Panc1 (cell line): ENCODE measurements at places on chromosomes 7 and 10. TPM values are rescaled to one million over a fixed set of nuclear protein-coding genes. Genes with fewer than 3 reads are reported as not detected.

DNA sequence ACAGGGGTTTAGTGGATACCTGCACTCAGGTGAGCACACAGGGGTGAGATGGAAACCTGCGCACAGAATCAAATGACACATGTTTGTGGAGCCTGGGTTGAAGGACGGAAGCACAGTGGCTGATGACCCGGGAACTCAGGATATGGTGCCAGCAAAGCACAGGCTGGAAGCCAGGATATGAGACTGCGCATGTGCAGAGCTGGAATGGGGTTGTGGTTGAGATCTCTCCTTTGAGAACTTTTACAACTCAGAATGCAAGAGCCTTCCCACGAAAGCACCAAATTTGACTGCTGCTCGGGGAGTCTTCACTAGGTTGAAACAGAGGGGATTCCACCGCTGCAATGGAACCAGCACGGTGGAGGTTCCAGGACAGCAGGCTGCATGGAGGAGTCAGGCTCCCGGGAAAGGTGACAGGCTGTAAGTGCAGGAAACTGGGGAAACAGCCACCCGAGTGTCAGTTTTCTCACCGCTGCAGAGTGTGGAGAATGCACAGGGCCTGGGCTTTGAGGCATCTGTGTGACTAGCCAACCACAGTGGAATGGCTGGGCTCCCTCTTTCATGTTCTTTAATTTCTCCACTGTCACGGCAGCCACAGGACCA is 133.4 kb upstream of the TCERG1L start:
- no peak for DNase-seq

- DNase-seq: no peak
Observed at GRCh38 chr10:100890673-100891317, 22.0 kb upstream of the SLF2 start.

DNA sequence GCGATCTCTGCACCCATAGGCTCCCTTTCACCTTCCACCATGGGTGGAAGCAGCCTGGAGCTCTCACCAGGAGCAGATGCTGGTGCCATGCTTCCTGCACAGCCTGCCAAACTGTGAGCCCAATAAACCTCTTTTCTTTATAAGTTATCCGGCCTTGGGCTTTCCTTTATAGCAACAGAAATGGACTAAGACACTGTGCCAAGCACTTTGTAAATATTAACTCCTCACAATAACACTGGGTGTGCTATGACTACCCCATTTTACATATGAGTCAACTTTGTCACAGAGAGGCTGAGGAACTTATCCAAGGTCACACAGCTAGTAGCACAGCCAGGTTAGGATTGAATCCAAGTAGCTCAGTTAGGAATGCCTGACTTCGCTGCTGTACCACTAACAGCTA is 79.7 kb upstream of the KCNMA1 start:
- DNase-seq: no peak

- DNase-seq: no peak
Observed at GRCh38 chr10:99461230-99461629, 30.8 kb upstream of the GOT1 start.

DNA sequence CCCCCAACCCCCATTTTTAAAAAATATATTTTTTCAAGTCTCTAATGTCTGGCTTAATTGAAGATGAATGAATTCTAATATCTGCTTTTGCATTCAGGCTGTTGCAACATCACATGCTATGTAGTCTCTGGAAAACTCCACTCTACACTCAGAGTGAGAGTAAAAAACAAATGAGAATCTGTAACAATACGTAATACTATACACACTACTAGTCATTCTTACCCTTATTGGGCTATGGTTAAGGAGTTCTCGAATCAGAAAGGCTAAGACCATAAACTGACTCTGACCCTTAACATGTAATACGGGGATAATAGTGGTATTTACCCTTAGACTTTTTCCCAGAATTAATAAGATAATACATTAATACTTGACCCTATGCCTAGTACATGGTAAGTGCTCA is 42.9 kb upstream of the TMEM168 start:
- DNase-seq: no peak

DNA sequence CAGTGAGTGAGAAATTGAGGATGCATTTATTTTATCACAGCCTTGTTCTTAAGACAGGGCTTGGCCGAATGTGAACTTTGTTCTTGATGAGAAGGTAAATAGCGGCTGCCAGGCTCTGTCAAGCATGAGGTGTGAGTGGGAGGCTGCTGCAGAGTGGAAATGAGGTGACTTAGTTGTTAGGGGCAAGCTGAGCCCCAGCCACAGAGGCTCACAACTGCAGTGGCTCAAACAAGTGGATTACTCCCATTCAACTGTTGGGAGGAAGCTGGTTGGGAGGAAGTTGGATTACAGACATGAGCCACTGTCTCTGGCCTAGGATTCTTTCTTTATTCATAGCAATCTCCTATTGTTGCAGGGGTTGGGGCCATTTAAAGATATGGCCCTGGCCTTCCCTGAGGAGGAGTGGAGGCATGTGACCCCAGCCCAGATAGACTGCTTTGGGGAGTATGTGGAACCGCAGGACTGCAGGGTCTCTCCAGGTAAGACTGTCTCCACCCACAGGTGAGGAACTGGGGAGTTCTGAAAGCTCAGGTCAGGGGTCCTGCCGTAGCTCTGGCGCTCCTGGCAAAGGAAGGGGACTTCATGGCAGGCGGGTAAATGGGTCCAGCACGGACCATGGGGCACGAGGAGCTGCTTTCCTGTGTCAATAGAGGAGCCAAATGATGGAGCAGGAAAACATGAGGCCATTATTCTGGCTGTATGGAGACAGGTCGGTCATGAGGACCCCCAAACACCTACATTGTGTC is 7.1 kb downstream of the ZSCAN25 start:
- DNase-seq: no peak

DNA sequence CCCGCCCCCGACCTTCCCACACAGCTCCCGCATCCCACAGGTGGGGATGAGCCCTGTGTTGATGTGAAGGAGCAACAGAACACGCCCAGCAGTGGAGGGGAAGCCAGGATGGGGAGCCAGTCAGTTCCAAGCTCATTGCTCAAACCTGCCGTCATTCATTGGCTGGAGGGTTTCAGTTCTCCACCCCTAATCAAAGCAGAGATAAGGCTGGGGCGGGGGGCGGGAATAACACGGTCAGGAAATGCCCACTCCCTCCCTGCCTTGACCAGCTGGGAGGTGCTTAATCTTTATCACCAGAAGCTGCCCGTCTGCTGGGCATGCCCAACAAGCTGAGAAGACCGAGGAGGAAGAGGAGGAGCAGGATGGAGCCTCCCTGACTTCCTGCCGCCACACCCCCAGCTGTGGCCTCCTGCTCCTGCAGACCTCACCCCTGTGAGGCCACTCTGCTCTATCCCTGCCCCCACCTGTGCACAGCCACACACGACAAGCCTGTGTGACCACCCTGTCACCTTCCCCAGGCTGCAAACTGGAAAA is 265.1 kb downstream of the ZEB1 start:
- DNase-seq: no peak

GRCh38 chr10:69747179-69747578 is 54.5 kb upstream of the COL13A1 start:
- no peak for DNase-seq

DNA sequence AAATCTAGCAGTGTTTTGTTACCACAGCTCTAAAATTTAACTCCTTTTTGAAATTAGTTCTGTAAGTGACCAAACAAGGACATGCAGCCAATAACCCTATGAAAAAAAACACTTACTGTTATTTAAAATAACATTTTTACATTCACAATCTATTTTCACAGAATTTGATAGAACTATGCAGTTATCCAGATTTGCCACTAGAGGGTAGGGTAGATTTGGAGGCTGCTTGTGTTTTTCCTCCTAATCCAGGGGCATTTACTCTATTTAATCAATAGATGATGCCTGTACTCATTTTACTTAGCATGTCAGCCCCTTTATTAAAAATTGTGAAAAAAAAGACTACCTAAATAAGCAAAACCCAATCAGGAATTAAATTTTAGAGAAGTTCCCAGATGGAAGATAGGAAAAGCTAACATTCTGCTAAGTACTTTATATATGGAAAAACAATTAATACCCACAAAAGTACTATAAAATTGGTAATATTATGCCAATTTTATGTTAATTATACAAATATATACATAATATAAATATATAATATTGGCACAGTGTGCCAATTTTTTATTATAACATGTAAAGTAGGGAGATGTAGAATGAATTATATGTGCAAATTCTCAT is 18.1 kb upstream of the LIPK start:
- no peak for DNase-seq

DNA sequence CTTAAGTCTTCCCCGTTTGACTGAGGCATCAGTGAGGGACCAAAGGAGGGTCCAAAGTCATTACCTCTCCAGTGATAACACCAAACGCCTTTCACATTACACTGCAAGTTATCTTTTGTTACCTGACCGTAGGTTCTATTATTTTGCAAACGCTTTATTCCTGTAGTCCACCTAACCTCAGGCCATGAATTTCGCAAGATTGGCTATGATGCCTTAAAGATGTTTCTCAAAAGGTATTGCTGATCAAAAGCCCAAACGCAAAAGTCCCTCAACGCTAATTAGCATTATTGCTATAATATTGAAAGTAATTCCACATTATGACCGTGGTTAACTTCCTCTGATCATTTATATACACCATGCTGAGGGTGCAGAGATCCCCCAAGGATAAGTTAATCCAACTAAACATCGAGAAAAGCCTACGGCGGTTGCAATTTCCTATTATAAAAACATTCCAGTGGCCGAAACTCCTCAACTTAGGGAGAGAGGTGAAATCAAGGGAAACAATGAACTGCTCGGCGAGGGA is 649 bp downstream of the DNA2 start:
- DNase-seq: no peak

DNA sequence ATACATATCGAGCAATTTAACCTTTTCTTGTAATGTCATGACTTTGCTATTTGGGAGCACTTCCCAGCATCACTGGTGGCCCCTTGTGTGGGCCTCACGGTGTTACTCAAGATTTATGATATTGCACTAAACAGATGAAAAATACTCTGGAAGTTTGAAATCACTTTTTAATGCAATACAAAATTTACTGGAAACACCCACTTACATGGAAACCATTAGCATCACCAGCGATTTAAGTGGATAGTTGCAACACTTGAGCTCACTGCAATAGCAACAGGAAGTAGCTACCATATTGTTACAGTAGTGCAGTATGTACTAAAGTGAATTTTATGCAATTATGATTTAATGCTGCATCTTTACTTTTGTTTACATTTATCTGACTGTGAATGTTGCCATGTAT is 184.4 kb downstream of the MDFIC start:
- DNase-seq: no peak

- DNase-seq: no peak
Observed at GRCh38 chr7:47738563-47739166, 156.8 kb upstream of the TNS3 start.

DNA sequence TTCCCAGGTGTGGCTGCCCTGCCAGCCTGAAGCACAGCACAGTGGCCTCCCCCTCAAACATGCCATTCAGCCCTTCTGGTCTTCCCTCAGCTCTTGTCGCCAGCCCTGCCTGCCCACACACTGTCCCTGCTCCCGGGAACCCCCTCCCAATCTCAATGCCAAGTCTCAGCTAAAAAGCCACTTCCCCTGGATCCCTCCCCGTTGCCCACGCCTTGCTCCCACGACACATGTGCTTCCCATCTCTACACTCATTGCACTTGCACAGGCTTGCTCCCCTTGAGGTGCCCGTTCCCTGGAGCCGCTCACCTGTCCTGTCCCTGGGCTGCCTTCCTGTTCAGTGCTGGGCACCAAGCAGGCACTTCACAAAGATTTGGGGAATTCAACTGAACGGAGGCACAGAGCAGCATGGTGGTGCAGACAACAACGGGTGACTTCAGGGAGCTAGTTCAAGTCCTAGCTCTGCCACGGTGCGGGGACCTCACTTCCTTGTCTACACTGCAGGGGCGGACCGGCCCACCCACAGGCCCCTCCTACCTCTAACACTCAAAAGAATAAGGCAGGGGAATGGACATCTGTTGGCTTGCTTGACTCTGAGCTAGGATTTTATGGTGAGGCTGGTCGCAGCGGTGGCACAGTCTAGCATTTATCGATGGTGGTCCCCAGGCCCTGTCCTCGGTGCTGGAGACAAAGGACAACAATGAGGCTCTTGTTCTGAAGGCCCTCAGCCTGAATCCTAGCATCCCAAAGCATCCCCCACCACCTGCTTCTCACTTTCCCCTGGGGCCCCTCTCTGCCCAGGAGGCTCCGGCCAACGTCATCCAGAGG is 18.4 kb downstream of the RGS10 start:
- DNase-seq: no peak

DNA sequence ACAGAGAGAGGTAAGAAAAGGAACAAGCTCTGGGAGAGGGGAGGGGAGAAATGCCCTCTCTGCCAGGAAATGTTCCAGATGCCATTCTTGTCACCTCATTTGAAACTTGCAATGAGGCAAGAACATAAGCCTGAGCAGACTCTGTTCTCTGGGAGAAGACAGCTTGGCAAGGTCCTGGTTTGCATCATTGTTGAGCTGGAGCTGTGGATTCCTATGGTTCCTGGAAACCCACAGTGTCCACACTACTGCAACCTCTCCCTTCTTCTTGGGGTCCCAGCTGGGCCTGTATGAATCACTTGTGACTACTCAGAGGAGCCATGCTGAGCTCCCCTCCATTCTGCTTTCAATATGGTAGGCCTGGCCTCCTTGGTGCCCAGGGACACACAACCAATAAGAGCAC is 60.8 kb upstream of the HECTD2 start:
- no peak for DNase-seq

DNA sequence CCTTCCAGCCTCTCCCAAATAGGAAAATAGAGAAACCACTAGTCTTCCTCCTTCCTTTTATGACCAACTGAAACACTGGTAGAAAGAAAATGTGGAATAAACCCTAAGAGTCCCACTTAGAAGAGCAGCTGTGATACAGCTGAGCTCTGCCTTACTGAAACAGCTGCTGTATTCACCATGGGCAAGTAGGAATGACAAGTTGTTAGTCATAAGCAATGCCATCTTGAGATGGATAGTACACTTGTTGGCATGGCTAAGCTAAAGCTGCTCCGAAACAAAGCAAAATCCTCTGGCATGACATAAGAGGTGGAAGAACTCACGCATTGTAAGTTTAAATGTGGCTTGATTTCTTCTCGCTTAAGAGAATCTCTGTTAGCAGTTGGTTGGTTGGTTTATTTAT is 48.3 kb upstream of the TMEM236 start:
- no peak for DNase-seq

- no peak for DNase-seq
Observed at GRCh38 chr7:106098889-106099288, 13.2 kb downstream of the SYPL1 start.

DNA sequence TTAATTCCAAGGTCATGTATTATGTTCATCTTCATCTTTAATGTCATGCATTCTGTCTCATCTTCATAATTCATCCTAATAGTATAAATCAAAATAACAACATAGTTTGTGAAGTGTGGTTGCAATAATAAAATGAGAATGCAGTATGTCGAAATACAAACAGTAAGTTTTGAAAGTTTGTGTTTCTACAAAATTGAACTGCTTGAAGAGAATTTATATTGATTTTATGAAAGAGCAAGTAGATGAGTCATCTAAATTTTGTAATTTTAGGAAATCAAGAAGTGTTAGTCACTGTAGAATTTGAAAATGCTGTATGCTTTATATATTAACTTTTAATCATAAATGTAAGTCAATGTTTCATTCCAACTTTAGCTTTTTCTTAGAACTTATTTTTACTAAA is 190.5 kb upstream of the PPP1R3A start:
- no peak for DNase-seq

The VWDE gene
- 8.5 TPM for total RNA-seq

The PCBD1 gene
- 122 TPM for total RNA-seq

The GDF2 gene
- total RNA-seq: not detected

The FGFBP3 gene
- 1.5 TPM for total RNA-seq

The LRIT1 gene
- total RNA-seq: not detected

The PNLIPRP2 gene
- 0.72 TPM for total RNA-seq

The MICALL2 gene
- total RNA-seq: 144 TPM

The FAM13C gene
- total RNA-seq: not detected
